ENCODE measurements at places on chromosomes 7 and 10.

GRCh38 chr10:30744106-30744505 lies 114.6 kb upstream of the LYZL2 start:
- no peak for DNase-seq

DNA sequence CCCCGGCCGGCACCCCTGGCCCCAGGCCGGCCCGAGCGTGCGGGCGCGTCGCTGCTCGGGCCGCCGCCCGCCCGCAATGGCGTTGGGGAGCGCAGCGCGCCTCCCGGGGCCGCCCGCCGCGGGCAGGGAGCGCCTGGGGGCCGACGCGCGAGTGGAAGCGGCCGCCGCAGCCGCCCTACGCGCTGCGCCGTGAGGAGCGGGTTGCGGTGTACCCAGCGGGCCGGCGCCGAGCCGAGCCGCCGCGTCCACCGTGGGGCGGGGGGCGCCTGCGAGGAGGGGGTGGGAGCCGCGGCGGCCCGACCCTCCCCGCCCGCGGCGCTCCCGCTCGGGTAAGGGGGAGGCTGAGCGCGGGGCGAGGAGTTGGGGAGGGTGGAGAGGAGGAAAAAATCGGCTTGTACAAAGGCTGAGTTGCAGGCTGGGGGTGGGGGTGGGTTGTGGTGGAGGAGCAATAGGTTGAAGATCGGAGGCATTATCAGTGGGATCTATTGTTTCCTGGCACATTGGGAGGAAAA lies 473 bp downstream of the PPP1R9A start:
- DNase-seq = peak; percentile 13

- DNase-seq = peak; percentile 40
Observed at GRCh38 chr7:122123746-122124145, 20.3 kb downstream of the AASS start.

GRCh38 chr7:999149-999879 lies 16.3 kb downstream of the CYP2W1 start:
- DNase-seq = no peak

DNA sequence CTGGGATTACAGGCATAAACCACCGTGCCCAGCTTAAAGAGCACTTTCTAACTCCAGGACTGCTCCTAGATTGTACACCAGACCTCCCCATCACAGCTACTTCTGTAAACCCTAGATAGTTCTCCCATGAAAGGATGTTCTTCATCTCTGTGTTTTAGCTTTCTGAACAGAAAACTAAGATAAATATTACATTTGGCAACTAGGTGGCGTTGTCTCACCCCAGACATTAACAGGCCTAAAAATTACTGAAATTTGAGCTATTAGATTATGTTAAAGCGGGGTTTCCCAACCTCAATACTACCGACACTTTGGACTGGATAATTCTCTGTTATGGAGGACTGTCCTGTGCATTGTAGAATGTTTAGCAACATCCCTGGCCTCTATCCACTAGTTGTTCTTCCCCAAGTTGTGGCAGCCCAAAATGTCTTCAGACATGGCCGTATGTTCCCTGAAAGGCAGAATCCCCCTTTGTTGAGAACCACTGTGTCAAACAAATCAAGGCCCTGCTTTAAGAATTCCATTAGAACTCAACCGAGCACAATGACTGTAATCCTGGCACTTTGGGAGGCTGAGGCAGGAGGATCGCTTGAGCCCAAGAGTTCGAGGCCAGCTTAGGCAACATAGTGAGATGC lies 19.1 kb downstream of the ATOH7 start:
- DNase-seq = peak; percentile 30

GRCh38 chr10:129307141-129307540 lies 159.9 kb upstream of the MGMT start:
- no peak for DNase-seq

- peak; percentile 58 for DNase-seq
Observed at GRCh38 chr10:106571192-106571946, 593.1 kb downstream of the SORCS1 start.

GRCh38 chr10:111558211-111558610 lies 481.4 kb downstream of the ADRA2A start:
- DNase-seq = no peak

GRCh38 chr7:596819-597182 lies 77.2 kb upstream of the PDGFA start:
- no peak for DNase-seq

DNA sequence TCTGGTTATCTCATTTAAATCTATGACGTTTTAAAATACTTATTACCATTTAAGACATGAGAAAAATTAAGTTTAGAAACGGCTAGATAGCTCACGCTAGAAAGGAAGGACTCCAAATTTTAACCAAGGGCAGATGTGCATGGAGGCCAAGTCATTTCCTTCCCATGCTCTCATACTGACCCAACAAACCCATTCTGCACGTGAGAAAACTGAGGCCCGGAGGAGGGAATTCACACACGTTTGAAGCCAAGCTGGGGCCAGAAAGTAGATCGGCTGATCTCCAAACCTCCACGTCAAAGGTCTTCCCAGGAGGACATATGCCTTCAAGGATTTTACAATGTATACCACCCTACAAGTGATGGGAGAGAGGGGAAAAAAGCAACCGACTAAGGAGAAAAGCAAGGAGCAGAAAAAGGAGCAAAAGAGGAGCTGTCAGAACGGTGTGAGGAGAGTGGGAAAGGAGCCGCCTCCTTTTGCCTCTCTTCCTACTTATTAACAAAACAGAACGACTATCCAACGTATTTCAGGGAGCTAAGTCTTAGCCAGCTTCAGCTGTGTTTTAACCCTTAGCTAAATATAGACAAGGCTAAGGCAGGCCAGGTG lies 645 bp upstream of the SIRT1 start:
- DNase-seq = peak; percentile 30

- DNase-seq = no peak
Observed at GRCh38 chr7:131341690-131342089, 14.0 kb downstream of the MKLN1 start.

- DNase-seq = no peak
Observed at GRCh38 chr7:125877246-125877645, 947.6 kb upstream of the POT1 start.

DNA sequence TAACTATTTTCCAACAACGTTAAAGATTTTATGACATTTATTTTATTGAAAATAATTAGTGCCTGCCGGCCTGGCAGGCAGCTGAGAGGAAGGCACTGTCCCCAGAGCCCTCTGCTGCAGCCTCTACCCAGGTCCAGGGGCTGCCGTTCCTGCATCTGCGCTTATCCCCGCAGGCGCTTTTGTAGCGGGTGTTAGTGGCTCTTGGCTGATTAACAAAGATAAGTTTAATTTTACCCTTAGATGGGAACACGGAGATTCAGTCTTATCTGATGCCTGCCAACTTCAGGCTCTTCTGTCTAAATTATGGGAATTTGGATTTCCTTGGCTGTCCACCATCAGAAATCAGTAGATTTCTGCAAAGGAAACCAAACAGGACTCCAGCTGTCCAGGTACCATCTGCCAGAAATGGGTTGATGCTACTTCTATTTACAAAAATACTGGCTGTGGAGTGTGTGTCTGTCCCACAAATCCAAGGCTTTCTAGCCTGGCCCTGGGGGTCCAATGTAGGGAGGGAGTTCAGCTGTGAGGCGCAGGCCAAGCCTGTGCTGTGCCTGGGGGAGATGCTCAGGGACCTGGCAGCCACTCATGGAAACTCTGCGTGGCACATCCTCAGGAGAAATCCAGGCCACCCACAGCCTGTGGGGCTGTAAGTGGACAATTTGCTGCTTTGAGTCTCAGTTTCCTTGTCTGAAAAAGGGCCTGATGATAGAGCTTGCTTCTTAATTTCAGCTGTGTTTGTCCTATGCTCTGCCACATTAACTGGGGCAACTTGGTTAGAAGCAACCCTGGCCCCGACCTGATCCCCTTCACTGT lies 62.0 kb upstream of the IGFBP3 start:
- no peak for DNase-seq

- no peak for DNase-seq
Observed at GRCh38 chr7:22296916-22297315, 60.0 kb downstream of the RAPGEF5 start.

DNA sequence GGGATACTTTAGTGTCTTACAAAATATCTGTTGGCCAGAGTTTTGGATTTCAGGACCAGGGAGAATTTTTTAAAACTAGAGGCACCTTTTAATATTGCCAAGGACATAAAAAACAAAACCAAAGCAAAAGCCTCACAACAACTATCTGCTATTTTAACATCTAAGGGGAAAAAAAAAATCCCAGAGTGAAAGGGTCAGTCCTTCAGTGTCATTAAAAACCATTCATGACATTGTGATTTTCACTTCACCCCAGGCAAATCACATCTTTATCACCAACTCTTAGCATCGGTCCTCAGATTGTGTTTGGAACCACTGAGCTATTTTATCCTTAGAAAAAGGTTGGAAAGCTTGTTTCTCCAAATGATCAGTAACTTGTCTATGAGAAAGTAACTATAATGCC lies 10.7 kb downstream of the CEP41 start:
- DNase-seq = no peak

- DNase-seq = no peak
Observed at GRCh38 chr10:56383806-56384205, 22.7 kb upstream of the ZWINT start.

- peak; percentile 54 for DNase-seq
Observed at GRCh38 chr10:110460111-110460809, 37.4 kb upstream of the DUSP5 start.

- no peak for DNase-seq
Observed at GRCh38 chr10:121085367-121085766, 234.2 kb downstream of the WDR11 start.

GRCh38 chr10:59829024-59829423 lies 75.8 kb upstream of the MRLN start:
- DNase-seq = no peak

- DNase-seq = no peak
Observed at GRCh38 chr10:42691361-42692120, 53.2 kb upstream of the ZNF33B start.

GRCh38 chr10:49594594-49594993 lies 15.5 kb upstream of the SLC18A3 start:
- peak; percentile 67 for DNase-seq

- peak; percentile 34 for DNase-seq
Observed at GRCh38 chr7:158710651-158711102, 6.1 kb upstream of the NCAPG2 start.

GRCh38 chr10:68332259-68333057 lies at the start of gene PBLD:
Gene PBLD (minus strand): TSS chr10:68332928. CDS start chr10:68306844, 26,084 bp downstream.
- DNase-seq = peak; percentile 86

DNA sequence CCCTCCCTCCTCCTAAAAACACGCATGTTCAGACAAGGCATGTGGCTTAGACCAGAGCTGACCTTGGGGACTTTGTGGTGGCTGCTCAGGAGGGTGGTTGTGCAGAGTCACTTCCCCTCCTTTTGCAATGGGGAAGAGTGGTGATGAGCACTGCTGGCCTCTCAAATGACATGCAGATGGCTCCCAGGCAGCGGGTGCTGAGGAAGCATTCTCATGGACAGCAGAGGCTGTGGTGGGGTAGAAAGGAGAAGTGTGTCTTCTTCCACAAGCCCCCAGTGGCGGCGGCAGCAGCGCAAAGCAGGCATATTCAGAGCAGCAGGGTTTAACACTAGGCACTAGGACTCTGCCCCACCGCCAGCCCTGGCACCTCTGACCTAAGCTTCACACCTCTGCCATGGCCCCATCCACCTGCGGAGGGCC lies 105.9 kb upstream of the ANLN start:
- DNase-seq = no peak

GRCh38 chr7:70571403-70571934 lies 560.5 kb upstream of the GALNT17 start:
- peak; percentile 67 for DNase-seq

DNA sequence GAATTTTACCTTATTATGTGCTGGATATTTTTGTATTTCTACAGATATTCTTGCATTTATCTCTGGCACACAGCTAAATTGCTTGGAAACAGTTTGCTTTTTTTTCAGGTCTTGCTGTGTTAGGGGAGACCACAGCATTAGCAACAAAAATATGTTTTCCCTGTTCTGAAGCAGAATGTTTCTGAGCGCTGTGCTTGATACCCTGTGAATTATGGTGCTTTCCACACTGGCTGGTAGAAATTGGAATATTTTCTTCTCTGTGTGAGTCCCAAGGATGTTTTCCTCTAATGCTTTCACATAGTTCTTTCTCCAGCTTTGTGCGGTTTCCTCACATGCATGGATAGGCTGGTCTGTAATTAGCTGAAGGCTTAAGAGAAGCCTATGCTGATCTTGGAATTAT lies 651.6 kb upstream of the IGFBP3 start:
- DNase-seq = no peak

DNA sequence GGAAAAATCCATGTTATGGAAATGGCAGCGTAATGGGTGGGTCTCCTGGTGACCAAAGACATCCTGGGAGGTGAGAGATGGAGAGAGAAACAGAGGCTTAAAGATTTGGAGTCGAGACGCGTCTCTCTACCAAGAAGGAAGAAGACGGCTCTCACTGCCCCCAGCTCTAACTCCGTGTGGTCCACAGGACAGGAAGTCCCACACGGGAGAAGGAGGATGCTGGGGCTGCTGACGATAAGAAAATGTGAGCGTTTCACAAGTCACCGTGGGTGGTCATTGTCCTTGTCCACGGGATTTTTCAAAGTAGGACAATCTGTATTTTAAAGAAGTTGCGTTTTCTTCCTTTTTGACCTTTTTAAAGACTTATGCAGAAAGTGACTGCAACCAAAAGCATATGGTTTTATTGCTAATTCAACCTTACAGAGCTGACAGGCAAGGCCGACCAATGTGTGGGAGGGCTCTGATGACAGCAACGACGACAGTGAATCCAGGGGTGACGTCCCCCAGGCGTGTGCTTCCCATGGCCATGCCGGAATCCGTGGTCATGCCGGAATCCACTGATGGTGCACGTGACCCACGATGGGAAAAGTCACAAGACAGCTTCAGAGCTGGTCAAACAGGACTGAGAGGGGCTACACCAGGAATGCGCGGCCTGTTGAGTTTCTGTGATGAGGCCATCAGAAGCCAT lies 341.2 kb downstream of the PTPRN2 start:
- no peak for DNase-seq

GRCh38 chr7:107530751-107531150 lies 33.0 kb downstream of the COG5 start:
- DNase-seq = no peak

DNA sequence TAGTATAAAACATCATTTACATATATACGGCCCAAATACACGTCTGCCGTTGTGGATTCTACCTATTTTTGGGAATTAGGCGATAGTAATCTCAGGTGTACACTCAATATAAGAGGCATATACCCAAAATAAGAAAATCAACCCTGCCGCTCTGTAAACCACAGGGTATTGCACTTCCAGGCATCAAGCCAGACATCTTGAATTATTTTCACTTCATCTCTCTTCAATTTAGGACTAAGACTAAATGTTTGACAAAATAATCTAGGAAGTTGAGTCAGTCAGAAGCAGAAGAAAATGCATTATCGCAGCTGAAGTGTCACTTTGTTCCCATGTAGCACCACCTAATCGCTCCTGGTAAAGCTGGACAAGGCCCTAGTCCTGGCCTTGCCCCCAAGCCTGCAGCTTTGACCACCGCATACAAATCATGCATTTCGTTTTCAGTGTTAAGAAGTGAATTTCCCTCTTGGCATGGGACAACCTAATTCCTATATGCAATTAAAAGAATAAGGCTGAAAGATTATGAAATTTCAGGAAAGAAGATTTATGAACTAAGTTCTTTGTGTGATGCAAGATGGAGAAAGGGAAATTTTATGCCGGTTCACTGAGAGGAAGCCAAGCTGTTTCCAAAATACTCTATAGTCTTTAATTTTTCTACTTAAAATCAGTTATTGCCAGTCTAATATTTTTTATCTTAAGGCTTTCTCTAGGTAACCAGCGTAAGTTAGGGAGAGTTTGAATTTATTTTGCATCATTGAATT lies 26.0 kb downstream of the CABCOCO1 start:
- no peak for DNase-seq

- DNase-seq = no peak
Observed at GRCh38 chr7:100933734-100934133, 15.6 kb upstream of the MUC3A start.

GRCh38 chr10:94639902-94640301 lies 43.6 kb upstream of the CYP2C18 start:
- no peak for DNase-seq

All from fibroblast of skin of back (primary cell).